B cell (primary cell): ENCODE measurements at places on chromosomes 11 and 22. TPM values are rescaled to one million over a fixed set of nuclear protein-coding genes. Genes with fewer than 3 reads are reported as not detected.

DNA sequence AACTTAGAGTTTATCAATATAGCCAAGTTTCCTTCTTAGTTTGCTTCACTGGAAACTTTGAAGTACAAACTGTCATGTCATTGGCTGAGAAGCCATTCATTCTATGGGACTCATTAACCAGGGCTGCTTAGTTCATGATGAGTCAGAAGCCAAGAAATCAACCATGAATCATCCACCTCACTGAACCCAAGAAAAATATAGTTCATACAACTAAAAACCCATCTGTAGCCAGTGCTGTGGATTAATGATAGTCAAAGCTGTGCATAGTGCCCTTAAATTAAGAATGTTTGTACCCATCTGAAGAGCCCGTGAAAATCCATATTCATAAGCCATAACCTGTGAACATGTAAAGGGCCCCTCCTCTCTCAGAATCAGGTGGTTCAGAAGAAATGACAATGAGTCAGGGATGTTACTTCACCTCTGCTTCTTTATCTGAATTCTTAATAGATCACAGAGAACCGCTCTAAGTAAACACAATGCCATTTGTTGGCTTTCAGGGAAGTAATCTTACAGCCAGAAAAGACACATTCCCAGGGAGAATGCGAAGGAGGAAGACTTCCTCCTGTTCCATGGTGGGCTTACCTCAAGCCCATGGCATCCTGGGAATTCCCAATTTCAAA is 25.4 kb downstream of the MMP20 start:
- no peaks in the 10 kb centered on the region for H3K4me1 ChIP-seq
- DNase-seq = no peak
- no peaks in the 10 kb centered on the region for H3K36me3 ChIP-seq
- H3K4me3 ChIP-seq = no peak overlapping the region
- H3K27me3 ChIP-seq = no peaks in the 10 kb centered on the region
- H3K27ac ChIP-seq = no peak overlapping the region

GRCh38 chr22:46008836-46009596 is 32.1 kb upstream of the WNT7B start:
- DNase-seq = no peak
- H3K27me3 ChIP-seq = no peaks in the 10 kb centered on the region
- no peaks in the 10 kb centered on the region for H3K36me3 ChIP-seq

DNA sequence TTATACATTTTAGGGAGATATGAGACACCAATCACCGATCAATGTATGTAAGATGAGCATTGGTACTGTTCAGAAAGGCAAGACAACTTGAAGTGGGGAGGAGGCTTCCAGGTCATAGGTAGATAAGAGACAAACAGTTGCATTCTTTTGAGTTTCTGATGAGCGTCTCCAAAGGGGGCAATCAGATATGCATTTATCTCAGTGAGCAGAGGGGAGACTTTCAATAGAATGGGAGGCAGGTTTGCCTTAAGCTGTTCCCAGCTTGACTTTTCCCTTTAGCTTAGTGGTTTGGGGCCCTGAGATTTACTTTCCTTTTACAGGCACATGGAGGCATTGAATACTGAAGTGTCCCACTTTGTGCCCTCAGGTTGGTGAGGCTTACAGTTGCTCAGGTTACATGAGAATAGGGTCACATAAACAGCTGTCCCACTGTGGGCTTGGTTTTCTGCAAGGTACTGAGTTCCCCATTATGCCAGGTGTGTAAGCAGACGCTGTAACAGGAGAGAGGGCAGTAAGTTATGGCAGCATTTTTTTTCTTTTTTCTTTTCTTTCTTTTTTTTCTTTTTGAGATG is 129.8 kb upstream of the SERPIND1 start:
- DNase-seq = no peak
- no peak overlapping the region for H3K27ac ChIP-seq
- H3K27me3 ChIP-seq = peaks cover 5% of the 10 kb centered on the region

DNA sequence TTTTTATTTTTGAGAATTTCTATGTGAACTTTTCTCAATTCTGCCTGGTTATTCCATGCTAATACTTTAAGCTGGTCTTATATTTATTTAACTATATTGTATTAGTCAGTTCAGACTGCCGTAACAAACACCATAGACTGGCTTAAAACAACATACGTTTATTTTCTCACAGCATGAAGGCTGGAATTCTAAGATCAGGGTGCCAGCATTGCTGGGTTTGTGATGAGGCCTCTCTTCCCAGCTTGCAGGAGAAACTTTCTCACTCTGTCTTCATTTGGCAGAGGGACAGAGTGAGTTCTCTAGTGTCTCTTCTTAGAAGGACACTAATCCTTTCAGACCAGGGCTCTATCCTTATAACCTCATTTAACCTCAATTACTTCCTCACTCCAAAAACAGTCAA is 16.2 kb upstream of the TEAD1 start:
- H3K27me3 ChIP-seq = no peaks in the 10 kb centered on the region
- no peak overlapping the region for H3K27ac ChIP-seq
- no peak for DNase-seq
- no peak overlapping the region for H3K4me3 ChIP-seq
- H3K36me3 ChIP-seq = no peaks in the 10 kb centered on the region

- H3K27ac ChIP-seq = no peak overlapping the region
- H3K4me1 ChIP-seq = peaks cover 3% of the 10 kb centered on the region
- DNase-seq = peak; percentile 5
- H3K36me3 ChIP-seq = no peaks in the 10 kb centered on the region
- peaks cover 92% of the 10 kb centered on the region for H3K27me3 ChIP-seq
- no peak overlapping the region for H3K4me3 ChIP-seq
Measured at GRCh38 chr11:31822927-31823643, 12.0 kb upstream of the PAX6 start.

DNA sequence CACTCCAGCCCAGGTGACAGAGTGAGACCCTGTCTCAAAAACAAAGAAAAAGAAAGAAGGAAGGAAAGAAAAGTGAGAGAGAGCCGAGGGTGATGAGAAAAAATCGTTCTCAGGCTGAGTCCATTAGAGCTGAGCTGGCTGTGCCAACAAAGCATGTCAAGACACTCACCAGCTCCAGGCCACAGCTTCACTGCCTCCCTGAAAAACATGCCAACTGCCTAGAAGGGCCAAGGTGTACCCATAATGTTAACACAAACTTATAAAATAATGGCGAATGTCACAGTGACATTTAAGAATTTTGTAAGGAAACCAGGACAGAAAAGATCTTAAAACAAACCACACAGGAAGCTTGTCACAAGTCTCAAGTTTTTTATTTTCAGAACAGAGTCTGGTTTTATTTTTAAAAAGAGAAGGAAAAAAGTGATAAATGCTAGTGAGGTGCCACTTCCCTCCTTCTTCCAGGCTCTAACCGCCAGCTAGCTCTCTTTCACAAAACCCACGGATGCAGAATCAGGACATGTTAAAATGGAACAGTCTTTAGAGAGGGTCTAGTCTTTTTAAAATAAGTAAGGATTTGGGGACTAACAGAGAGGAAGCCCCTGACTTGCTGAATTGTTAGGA is 5.1 kb downstream of the TMEM121B start:
- peaks cover 24% of the 10 kb centered on the region for H3K4me1 ChIP-seq
- no peak for DNase-seq
- H3K4me3 ChIP-seq = no peak overlapping the region
- H3K36me3 ChIP-seq = no peaks in the 10 kb centered on the region
- no peak overlapping the region for H3K27ac ChIP-seq
- peaks cover 17% of the 10 kb centered on the region for H3K27me3 ChIP-seq

DNA sequence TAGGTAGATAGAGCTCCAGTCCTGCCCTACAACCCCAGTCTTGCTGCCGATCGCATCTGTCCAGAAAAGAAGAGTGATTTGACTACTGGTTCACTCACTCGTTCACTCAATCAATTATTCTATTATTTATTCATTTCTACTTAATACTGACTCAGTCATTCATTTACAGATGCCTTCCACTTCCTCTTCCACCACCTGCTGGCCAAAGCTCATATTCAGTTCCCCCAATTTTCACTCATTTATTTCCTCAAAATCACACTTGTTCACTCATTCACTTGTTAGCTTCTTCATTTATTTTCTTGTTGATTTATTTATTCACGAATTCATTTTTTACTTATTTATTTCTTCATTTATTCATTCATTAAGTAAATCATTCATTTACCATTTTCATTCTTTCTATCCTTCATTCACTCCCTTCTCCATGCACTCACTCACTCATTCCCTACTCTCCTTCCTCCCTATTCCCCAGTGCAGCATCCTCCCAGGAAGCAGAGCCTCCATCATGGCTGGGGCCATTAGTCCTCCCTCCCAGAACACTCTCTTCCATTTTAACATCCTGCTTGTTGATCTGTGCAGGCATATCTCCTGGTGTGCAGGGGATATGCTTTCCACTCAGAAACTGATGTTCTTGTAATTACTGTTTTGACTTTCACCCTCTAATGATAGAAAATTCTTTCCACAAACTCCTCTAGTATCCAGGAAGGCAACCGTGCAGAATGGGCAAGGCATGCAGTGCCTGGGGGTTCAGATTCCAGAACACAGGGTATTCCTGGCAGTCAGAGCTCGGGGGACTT is 281.0 kb downstream of the TENM4 start:
- H3K27me3 ChIP-seq = no peaks in the 10 kb centered on the region
- H3K36me3 ChIP-seq = no peaks in the 10 kb centered on the region
- DNase-seq = no peak
- no peaks in the 10 kb centered on the region for H3K4me1 ChIP-seq
- H3K27ac ChIP-seq = no peak overlapping the region

DNA sequence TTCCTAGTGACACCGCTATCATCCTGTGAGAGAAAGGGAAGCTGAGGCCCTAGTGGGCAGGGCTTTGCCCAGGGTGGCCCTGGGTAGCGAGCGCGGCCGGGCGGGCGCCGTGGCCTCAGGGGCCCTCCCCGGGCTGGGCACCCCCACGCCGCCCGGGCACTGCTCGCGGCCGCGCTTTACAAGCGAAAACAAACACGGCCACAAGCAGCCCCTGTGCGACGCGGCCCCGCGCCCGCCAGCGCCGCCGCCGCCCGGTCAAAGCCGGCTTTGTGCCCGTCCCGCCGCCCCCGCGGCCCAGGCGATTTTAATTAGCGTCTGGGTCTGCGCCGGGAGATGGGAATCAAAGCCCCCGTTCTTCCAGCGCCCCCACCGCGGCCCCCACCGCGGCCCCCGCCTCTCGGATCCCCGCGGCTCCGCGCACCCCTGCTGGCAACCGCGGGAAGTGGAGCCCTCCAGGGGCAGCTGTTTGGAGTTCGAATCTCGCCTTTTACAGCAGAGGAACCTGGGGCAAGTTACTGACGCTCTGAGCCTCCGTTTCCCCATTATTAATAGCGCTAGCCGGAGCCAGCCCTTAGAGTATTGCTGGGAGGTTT is 47.9 kb downstream of the CHRDL2 start:
- no peaks in the 10 kb centered on the region for H3K36me3 ChIP-seq
- H3K27ac ChIP-seq = no peak overlapping the region
- H3K4me1 ChIP-seq = no peaks in the 10 kb centered on the region

- H3K27me3 ChIP-seq = peaks cover 10% of the 10 kb centered on the region
- no peaks in the 10 kb centered on the region for H3K36me3 ChIP-seq
- no peak for DNase-seq
- H3K4me1 ChIP-seq = peaks cover 19% of the 10 kb centered on the region
- no peak overlapping the region for H3K27ac ChIP-seq
Measured at GRCh38 chr11:134333312-134333711, 1.5 kb downstream of the GLB1L2 start.

DNA sequence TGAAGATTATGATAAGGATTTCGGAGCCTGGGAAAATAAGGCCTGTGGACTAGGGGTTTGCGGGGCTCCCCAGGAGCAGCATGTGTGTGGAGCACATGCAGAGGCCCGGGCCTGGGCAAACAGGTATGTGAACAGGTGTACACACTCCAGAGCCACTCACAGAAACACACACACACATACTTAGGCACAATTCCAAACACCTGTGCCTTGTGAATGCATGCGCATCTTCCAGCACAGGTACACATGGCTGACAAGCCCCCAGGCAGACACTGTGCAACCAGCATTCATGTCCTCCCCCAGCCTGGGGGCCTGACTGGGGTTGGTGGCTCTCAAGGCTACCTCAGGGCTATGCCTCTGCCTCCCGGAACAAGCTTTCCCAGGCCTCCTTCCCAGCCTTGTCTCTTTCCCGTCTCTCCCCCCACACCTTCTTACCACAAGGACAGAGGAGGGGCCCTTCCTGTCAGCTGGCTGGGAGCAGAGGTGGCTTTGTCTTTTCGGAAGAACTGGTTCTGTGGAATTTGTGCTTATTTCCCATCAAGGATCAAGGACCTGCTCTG is 2.6 kb upstream of the P2RY6 start:
- H3K36me3 ChIP-seq = no peaks in the 10 kb centered on the region
- no peak overlapping the region for H3K4me3 ChIP-seq
- no peak overlapping the region for H3K27ac ChIP-seq
- H3K27me3 ChIP-seq = peaks cover under 1% of the 10 kb centered on the region
- H3K4me1 ChIP-seq = peaks cover 12% of the 10 kb centered on the region

- no peak overlapping the region for H3K4me3 ChIP-seq
- H3K4me1 ChIP-seq = no peaks in the 10 kb centered on the region
- no peaks in the 10 kb centered on the region for H3K36me3 ChIP-seq
- H3K27ac ChIP-seq = no peak overlapping the region
Measured at GRCh38 chr22:28015676-28016601, 96.9 kb upstream of the PITPNB start.

Gene CREB3L1
- total RNA-seq = not detected in 2 replicates
